ENCODE measurements at places on chromosomes 5 and 9. TPM values are rescaled to one million over a fixed set of nuclear protein-coding genes. Genes with fewer than 3 reads are reported as not detected.

FAM81B gene
- not detected for total RNA-seq

SPATA31A1 gene
- not detected for total RNA-seq

ADGRV1 gene
- not detected for total RNA-seq

DNA sequence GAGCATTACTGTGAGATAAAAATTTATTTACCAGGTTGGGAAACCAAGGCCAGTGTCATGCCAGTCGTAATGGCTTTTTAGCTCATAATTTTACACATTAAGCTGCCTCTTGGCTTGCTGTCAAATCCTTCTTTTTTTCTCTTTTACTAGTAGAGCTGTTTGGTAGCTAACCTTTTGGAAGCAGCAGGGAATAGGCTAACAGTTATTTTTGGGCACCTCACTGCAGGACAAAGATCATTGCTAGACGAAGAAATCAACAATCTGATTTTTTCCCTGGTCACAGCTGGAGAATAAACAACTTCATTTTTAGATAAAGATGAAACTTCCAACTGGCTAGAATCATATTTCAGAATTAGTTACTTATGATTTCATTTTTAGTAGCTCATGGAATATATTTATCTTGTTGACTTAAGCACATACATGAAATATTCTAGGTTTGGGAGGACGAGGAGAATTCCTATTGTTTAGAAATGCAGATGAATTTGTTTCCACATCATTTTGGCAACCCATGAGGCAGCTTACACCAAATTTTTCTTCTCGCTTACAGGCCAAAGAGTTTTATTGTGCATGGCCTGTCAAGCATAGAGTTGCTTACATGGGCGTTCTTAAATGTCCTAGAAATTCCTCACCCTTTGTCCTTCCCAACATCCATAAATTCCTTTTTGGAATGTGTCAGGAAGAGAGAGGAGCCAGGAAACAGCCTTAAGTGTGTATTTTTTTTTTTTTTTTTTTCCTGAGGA, 19.6 kb downstream of the TNC start:
- H3K36me3 ChIP-seq = no peaks in the 10 kb centered on the region
- H3K27ac ChIP-seq = no peak overlapping the region
- peaks cover 9% of the 10 kb centered on the region for H3K27me3 ChIP-seq
- H3K4me3 ChIP-seq = no peak overlapping the region
- no peaks in the 10 kb centered on the region for H3K4me1 ChIP-seq
- DNase-seq = no peak

DNA sequence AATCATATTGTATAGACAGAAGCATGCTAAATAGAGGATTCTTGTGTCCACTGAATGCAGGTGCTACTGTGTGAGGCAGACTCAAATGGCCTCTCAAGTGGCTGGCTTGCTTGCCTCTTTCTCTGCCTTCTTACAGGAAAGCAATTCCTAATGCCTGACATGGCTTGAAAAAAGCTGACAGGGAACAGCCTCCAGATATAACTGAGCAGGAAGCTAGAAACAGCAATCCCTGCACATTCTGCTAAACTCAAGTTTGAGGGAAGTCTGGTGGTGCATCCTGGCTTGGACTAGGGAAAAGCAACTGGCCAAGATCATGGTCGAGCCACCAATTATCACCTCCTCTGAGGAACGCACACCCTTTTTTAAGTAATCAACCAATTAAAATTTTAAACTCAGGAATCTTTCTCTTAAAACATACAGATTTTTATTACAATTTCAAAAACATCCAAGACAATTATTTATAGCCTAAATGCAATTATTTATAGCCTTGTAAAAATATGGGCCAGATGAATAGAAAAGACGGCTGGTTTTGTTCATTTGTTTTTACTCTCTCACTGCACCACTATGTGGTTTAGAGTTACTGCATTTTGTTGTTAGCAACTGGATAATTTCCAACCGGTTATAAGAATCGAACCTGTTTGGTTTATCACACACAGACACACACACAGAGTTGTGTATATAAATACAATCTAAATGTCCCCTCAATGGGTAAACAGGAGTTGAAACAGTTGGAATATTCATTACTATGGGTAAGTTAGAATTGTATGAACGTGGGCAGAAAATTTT, 290.9 kb upstream of the ANKRD55 start:
- no peak overlapping the region for H3K27ac ChIP-seq
- peaks cover 7% of the 10 kb centered on the region for H3K4me1 ChIP-seq
- DNase-seq = no peak
- no peaks in the 10 kb centered on the region for H3K36me3 ChIP-seq
- H3K27me3 ChIP-seq = no peaks in the 10 kb centered on the region
- H3K4me3 ChIP-seq = no peak overlapping the region

GRCh38 chr9:131636593-131636992, 91.3 kb downstream of the PRRT1B start:
- peak overlapping the region; percentile 30 for H3K27ac ChIP-seq
- no peak for DNase-seq
- H3K4me1 ChIP-seq = peaks cover 49% of the 10 kb centered on the region
- H3K4me3 ChIP-seq = no peak overlapping the region
- peaks cover 92% of the 10 kb centered on the region for H3K36me3 ChIP-seq

DNA sequence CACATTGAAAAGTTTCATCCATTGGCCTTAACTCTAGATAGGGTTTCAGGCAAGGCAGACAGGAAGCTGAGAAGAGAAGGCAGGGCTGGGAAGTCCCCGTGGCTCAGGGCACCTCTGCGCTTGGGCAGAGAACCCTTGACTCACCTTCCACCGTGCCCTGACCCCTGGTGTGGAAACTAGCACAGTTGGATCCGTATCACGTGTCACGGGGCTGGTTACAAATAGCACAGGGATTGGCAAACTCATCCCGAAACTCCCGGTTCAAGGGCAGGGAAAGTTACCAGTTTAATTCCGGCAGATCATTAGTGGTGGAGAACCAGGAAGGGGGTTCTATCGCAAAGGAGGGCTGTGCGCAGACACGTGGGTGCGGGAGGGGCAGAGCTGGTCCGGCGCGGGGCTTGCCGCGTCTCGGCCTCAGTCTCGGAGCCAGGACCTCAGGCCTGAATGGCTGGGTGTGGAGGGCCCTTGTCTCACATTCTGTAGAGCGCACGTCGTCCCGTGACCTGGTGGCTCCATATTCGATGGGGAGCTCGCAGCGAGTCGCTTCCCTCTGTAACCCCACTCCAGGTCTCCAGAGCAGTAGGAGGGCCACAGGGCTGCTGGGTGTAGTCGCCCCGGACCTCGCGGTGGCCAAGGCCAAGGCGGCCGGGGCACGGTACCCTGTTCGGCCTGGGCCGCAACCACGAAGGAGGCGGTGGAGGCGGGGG, 771 bp upstream of the TMEM171 start:
- H3K4me1 ChIP-seq = peaks cover 7% of the 10 kb centered on the region
- no peak for DNase-seq
- no peak overlapping the region for H3K27ac ChIP-seq
- peaks cover 71% of the 10 kb centered on the region for H3K27me3 ChIP-seq
- no peaks in the 10 kb centered on the region for H3K36me3 ChIP-seq

GRCh38 chr5:107023732-107024131, 647.0 kb downstream of the EFNA5 start:
- no peak overlapping the region for H3K4me3 ChIP-seq
- DNase-seq = no peak
- H3K27ac ChIP-seq = no peak overlapping the region
- H3K4me1 ChIP-seq = no peaks in the 10 kb centered on the region
- H3K27me3 ChIP-seq = no peaks in the 10 kb centered on the region

- H3K4me1 ChIP-seq = no peaks in the 10 kb centered on the region
- DNase-seq = no peak
- H3K27ac ChIP-seq = no peak overlapping the region
- H3K27me3 ChIP-seq = no peaks in the 10 kb centered on the region
- H3K4me3 ChIP-seq = no peak overlapping the region
- H3K36me3 ChIP-seq = no peaks in the 10 kb centered on the region
Measured at GRCh38 chr9:116937361-116937760, 250.3 kb downstream of the TRIM32 start.

- no peak for DNase-seq
- H3K36me3 ChIP-seq = no peaks in the 10 kb centered on the region
- H3K27ac ChIP-seq = no peak overlapping the region
- no peaks in the 10 kb centered on the region for H3K27me3 ChIP-seq
Measured at GRCh38 chr5:163772241-163772640, 266.8 kb downstream of the MAT2B start.

DNA sequence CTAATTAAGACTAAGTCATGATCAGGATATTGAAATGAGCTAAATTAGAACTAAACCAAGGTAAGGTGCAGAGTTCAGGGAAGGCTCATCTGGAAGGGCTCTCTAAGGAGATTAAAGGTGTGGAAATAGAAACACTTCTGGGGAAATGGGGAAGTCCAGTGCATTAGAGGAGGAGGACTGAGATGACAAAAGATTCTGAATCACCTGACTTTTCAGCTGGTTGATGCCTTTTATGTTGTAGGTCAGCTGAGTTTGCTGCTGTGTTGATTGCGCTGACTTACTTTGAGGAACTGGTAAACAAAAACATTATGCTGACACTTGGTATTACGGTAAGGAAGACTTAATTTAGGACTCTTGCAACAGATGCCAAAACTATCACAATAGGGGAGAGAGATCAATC, 23.8 kb downstream of the IFNA5 start:
- no peak overlapping the region for H3K27ac ChIP-seq
- H3K27me3 ChIP-seq = peaks cover 11% of the 10 kb centered on the region
- H3K4me3 ChIP-seq = no peak overlapping the region
- DNase-seq = no peak
- no peaks in the 10 kb centered on the region for H3K4me1 ChIP-seq

- no peak overlapping the region for H3K4me3 ChIP-seq
- no peaks in the 10 kb centered on the region for H3K27me3 ChIP-seq
- peaks cover 10% of the 10 kb centered on the region for H3K4me1 ChIP-seq
- no peak for DNase-seq
- H3K36me3 ChIP-seq = no peaks in the 10 kb centered on the region
- H3K27ac ChIP-seq = no peak overlapping the region
Measured at GRCh38 chr5:111259636-111260035, 35.5 kb downstream of the CAMK4 start.

DNA sequence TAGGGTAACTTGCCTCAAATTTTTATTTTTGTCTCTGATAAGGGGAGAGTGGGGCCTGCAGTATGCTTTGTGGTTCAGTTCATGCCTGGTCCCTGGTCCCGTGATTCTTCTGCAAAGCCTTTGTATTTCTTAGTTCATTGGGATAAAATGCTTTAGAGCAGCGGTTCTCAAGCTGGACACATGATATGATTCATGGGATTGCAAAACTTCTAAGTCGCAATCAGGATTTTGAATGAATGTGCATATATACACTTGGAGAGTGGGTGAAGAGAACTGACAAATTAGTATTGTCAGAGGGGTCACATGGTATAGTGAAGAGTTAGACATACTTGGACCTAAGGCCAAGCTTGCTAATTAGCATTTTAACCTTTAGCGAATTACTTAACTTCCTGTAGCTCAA, 265.4 kb upstream of the KLF9 start:
- H3K27me3 ChIP-seq = no peaks in the 10 kb centered on the region
- H3K4me3 ChIP-seq = no peak overlapping the region
- H3K27ac ChIP-seq = no peak overlapping the region
- no peaks in the 10 kb centered on the region for H3K4me1 ChIP-seq

GRCh38 chr9:81472701-81473100, 216.6 kb downstream of the TLE1 start:
- H3K4me3 ChIP-seq = no peak overlapping the region
- DNase-seq = no peak
- H3K36me3 ChIP-seq = no peaks in the 10 kb centered on the region
- no peak overlapping the region for H3K27ac ChIP-seq
- no peaks in the 10 kb centered on the region for H3K27me3 ChIP-seq
- no peaks in the 10 kb centered on the region for H3K4me1 ChIP-seq

DNA sequence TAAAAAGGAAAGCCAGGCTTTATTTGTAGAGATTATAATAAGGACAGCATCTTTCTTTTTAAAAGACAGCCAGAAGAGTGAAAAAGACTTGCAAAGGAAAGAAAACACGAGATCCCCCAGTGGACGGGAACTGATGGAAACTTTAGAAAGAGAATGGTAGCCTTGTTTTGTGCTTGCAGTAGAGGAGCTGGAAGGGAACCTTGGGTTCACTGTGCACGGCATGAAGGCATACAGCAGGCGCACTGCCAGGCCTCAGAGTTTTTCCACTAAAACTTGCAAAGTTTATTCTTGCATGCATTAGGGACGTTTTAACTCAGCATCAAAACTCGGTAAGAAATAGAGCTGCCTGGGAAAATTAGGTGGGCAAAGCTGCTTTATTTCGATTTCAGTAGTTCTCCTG, 248.6 kb downstream of the IRX1 start:
- H3K4me3 ChIP-seq = no peak overlapping the region
- DNase-seq = no peak
- H3K27ac ChIP-seq = no peak overlapping the region
- no peaks in the 10 kb centered on the region for H3K4me1 ChIP-seq

DNA sequence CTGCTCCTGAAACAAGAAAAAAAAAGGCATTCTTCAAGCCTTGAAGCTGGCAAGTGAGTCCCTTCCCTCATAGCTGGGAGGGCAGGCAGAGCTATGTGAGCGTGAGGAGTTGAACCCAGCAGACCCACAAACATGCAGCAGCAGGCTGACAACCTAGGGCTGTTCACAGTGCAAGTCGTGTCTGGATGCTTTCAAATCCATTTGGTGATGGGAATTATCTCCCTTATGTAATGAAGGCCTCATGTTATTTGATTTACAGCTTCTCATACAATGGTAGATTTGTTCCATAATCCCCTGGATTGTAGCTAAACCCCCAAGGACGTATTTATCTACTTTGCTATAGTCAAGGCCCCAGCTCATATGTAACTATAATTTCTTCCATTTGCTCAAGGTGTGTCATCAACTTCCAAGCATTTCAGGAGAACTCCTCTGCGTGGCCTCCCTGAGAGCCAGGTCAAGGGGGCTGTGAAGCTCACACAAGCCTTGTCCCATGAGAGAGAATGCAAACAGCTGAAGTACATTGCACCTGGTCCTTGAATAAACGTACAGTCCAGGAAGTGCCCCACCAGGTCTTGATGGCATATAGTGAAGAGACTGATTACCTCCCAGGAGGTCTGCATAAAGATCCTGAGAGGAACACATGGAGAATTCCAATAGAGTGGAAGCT, 124.8 kb upstream of the SLC1A3 start:
- H3K36me3 ChIP-seq = no peaks in the 10 kb centered on the region
- H3K4me3 ChIP-seq = no peak overlapping the region
- no peak for DNase-seq
- no peak overlapping the region for H3K27ac ChIP-seq

- peak overlapping the region; percentile 43 for H3K27ac ChIP-seq
- no peak for DNase-seq
- peaks cover 11% of the 10 kb centered on the region for H3K4me1 ChIP-seq
- H3K27me3 ChIP-seq = no peaks in the 10 kb centered on the region
Measured at GRCh38 chr5:150349681-150350275, 7.7 kb upstream of the TCOF1 start.

DNA sequence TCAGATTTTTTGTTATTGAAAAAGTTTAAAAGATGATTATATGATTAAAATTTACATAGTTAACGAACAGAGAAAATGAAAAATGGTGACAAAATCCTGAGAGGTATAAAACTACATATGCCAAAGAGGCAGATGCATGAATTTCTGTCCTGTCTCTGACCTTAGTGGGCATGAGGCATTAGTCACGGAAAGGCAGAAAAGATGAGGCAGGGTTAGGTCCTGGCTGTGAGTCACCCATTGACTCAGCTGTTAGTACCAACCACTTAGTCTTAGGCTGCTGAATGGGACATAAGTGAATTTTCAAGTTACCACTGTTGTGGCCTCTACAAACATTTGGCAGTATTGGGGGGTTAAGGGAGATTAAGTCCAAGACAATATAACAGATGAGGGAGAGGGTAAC, 33.1 kb downstream of the RASA1 start:
- H3K27ac ChIP-seq = no peak overlapping the region
- no peak for DNase-seq
- peaks cover 50% of the 10 kb centered on the region for H3K4me1 ChIP-seq
- no peak overlapping the region for H3K4me3 ChIP-seq
